ENCODE measurements at places on chromosomes 5 and 9. TPM values are rescaled to one million over a fixed set of nuclear protein-coding genes. Genes with fewer than 3 reads are reported as not detected.

The EIF4E1B gene
- total RNA-seq: not detected

The ANKRD18B gene
- total RNA-seq: 1.7 TPM

The SPINK4 gene
- total RNA-seq: not detected

The MED27 gene
- 10.9 TPM for total RNA-seq

The IL4 gene
- total RNA-seq: not detected

The EFNA5 gene
- total RNA-seq: 20.8 TPM

The ERAP2 gene
- 2.2 TPM for total RNA-seq

The SPATA31C1 gene
- total RNA-seq: not detected

The IL31RA gene
- 13.2 TPM for total RNA-seq

The SPATA6L gene
- 2.1 TPM for total RNA-seq

The GOLGA1 gene
- total RNA-seq: 13.5 TPM

The ADGRV1 gene
- 11.2 TPM for total RNA-seq

The DAP gene
- total RNA-seq: 27.4 TPM

The SLCO6A1 gene
- not detected for total RNA-seq

The PGM5 gene
- 13.8 TPM for total RNA-seq

The GPR107 gene
- total RNA-seq: 31.4 TPM

The HACD4 gene
- total RNA-seq: 4.7 TPM

The ANKRD31 gene
- 0.30 TPM for total RNA-seq

The HTR4 gene
- not detected for total RNA-seq

The ANKDD1B gene
- 1.6 TPM for total RNA-seq

The C6 gene
- 1.4 TPM for total RNA-seq

The INSL4 gene
- not detected for total RNA-seq

The BRINP1 gene
- total RNA-seq: 0.59 TPM

The PAEP gene
- total RNA-seq: not detected

The PDLIM4 gene
- total RNA-seq: 20.6 TPM

The ADAM19 gene
- total RNA-seq: 5.9 TPM

The FAM200C gene
- 10.5 TPM for total RNA-seq

The SV2C gene
- total RNA-seq: 0.10 TPM

The N4BP3 gene
- total RNA-seq: 4.6 TPM

The PPP3R2 gene
- not detected for total RNA-seq

The ZNF879 gene
- 4.6 TPM for total RNA-seq

The PCDHGB5 gene
- total RNA-seq: 8.0 TPM

The FST gene
- total RNA-seq: 58.7 TPM
